ENCODE measurements at places on chromosomes 16 and 17. TPM values are rescaled to one million over a fixed set of nuclear protein-coding genes. Genes with fewer than 3 reads are reported as not detected.

DNA sequence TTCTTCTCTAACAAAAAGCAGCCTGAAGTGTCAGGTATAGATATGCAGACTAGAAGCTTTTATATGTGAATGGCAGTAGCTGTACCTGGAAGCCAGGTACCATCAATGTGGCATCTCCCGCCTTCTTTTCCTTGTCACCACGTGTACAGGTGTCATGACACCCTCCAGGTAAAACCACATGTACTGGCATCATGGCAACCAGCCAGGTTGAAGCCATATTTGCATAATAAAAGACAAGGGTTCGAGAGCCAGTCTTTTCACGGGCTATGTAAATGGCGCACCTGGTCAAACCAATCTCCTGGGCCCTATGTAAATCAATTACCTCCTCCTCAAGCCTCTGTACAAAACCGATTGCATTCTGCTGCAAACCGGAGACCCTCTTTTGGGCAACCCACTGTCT lies 541.3 kb downstream of the CDH11 start:
- ATAC-seq: no peak

- ATAC-seq: no peak
Observed at GRCh38 chr17:67203818-67204217, 41.2 kb downstream of the HELZ start.

GRCh38 chr17:4497101-4497824 lies 1.4 kb upstream of the SPNS2 start:
- ATAC-seq: no peak

The FA2H gene
- 2.2 TPM for total RNA-seq

DNA sequence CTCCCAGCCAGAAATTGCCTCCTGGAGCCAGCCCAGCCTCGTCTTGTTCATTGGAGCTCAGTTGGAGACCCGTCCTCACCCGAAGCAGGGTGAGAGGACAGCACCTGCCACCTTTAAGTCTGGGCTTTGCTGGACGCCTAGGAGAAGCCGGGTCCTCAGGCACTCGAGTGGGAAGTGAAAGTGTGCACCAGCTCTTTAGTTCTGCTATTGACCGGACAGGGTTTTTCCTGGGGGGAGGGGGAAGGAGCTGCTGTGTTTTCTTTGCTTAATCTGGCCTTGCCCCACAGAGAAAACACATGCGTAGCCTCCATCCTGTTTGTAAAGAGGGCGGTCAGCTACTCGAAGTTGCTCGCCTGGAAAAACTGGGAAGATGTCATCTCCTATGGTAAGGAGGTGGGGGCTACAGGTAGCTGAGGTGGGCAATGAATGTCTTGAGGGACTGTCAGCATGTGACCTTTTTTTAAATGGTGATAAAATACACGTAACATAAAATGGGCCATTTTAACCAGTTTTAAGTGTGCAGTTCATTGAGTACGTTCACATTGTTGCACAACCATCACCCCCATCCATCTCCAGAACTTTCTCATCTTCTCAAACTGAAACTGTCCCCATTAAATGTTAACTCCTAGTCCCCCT lies 34.4 kb downstream of the CMIP start:
- ATAC-seq: peak; percentile 52

DNA sequence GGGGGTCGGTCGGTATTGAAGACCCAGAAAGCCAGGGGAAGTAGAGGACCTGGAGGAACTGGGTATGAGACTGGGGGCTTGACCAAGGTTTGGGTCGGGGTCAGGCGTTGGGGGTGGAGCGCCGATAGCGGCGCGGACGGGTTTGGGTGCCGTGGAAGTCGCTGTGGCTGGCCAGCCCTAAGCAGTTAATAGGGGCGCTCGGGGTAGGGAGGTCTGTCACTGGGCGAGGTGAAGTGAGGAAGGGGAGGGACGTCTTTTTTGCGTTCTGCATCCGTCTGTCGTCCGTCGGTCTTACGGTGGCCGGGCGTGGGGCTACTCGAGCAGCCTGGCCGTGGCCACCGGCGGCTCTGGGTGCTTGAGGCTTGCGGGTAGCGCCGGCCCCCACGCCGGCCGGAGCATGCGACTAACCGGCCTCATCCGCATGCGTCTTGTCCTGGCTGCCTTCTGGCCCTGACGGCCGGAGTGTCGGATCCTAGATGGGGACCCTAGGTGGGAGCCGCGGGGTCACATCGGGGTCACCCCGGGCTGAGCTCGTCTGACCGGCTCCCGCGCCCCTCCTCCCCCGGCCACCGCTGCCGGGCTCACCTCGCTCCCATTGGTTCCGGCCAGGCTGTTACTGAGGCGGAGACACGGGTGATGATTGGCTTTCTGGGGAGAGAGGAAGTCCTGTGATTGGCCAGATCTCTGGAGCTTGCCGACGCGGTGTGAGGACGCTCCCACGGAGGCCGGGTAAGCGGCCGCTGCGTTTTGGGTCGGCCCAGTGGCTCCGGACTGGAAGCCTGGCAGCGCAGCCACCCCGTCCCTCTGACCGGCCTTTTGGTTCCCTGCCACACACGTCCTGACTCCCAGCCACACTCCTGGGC lies 10.3 kb upstream of the TMEM88 start:
- ATAC-seq: peak; percentile 82
